ENCODE measurements at places on chromosomes 1 and 21. TPM values are rescaled to one million over a fixed set of nuclear protein-coding genes. Genes with fewer than 3 reads are reported as not detected.
A peak's percentile ranks its signal among the peaks of the same experiment; 100 is the strongest.

GRCh38 chr1:152758636-152759035, 811 bp downstream of the KPRP start:
- H3K4me1 ChIP-seq: no peaks in the 10 kb centered on the region
- no peaks in the 10 kb centered on the region for H3K36me3 ChIP-seq
- H3K27me3 ChIP-seq: no peaks in the 10 kb centered on the region
- no peak overlapping the region for H3K27ac ChIP-seq
- H3K4me3 ChIP-seq: no peak overlapping the region

Gene TLCD4
- total RNA-seq: 0.99 TPM

DNA sequence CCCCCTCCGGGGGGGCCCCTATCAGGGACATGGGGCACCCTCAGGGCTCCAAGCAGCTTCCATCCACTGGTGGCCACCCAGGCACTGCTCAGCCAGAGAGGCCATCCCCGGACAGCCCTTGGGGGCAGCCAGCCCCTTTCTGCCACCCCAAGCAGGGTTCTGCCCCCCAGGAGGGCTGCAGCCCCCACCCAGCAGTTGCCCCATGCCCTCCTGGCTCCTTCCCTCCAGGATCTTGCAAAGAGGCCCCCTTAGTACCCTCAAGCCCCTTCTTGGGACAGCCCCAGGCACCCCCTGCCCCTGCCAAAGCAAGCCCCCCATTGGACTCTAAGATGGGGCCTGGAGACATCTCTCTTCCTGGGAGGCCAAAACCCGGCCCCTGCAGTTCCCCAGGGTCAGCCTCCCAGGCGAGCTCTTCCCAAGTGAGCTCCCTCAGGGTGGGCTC, 34.9 kb downstream of the TRIM11 start:
- no peak for DNase-seq
- H3K4me1 ChIP-seq: no peaks in the 10 kb centered on the region
- H3K36me3 ChIP-seq: no peaks in the 10 kb centered on the region
- no peaks in the 10 kb centered on the region for H3K27me3 ChIP-seq

DNA sequence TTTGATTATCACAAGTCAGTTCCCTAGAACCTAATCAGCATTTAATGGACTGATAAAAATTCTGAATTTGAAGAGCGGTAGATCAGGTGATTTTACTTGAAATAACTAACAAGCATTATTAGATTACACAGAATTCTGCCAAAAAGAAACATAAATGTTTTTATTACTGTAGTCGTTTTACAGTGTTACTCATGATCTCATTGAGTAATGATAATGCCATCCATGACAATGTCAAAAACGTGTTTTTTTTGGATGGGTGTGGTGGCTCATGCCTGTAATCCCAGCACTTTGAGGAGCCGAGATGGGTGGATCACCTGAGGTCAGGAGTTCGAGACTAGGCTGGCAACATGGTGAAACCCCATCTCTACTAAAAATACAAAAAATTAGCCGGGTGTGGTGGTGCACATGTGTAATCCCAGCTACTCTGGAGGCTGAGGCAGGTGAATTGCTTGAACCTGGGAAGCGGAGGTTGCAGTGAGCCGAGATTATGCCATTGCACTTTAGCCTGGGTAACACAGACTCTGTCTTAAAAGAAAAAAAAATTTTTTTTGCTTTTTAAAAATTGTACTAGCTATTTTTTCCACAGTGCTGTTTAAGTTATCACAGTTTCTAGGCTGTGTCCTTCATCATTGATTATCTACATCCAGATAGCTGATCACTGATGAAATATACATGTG, 56.6 kb downstream of the LAMC1 start:
- H3K4me1 ChIP-seq: peaks cover 18% of the 10 kb centered on the region
- peak overlapping the region; percentile 9 for H3K27ac ChIP-seq
- no peaks in the 10 kb centered on the region for H3K36me3 ChIP-seq
- H3K27me3 ChIP-seq: no peaks in the 10 kb centered on the region
- DNase-seq: no peak

- H3K27me3 ChIP-seq: no peaks in the 10 kb centered on the region
- no peak overlapping the region for H3K27ac ChIP-seq
- no peaks in the 10 kb centered on the region for H3K4me1 ChIP-seq
- H3K36me3 ChIP-seq: no peaks in the 10 kb centered on the region
- H3K4me3 ChIP-seq: no peak overlapping the region
These were observed 78.3 kb downstream of the NCAM2 start for GRCh38 chr21:21076491-21076890.

DNA sequence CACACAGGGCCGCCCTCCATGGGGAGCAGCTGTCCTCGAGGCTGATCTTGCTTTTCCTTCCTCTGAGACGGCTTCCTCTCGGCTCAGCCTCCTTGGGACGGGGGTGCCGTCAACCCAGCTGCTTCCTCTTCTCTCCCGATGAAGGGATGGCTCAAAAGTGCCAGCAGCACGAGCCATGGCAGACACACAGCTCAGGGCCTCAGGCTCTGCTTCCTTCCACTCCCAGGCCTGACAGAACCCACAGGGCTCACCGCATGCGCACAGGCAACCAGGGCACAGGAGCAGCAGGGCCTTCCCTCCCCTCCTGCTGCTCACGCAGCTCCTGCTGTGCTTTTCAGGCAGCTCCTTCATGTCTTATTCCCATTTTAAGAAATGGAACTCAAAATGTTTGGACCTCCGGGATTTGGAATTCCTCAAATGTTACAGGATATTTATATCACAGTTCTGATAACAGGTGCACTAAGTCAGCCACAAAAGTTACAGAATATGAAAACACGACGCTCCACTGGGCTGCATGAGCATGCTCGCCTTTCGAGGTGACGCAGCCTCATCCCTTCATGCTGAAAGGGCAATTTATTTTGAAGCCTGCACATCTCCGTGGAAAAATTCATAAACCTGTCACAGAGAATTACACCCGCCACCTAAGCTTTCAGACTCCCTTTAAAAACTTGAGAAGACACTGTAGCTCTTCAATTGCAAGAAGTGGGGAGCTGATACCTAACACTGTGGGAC, 84.4 kb downstream of the HSF2BP start:
- no peak overlapping the region for H3K27ac ChIP-seq
- no peaks in the 10 kb centered on the region for H3K27me3 ChIP-seq
- H3K4me1 ChIP-seq: no peaks in the 10 kb centered on the region
- H3K4me3 ChIP-seq: no peak overlapping the region
- H3K36me3 ChIP-seq: no peaks in the 10 kb centered on the region
- no peak for DNase-seq

- H3K4me3 ChIP-seq: no peak overlapping the region
- no peaks in the 10 kb centered on the region for H3K36me3 ChIP-seq
These were observed 83.2 kb upstream of the DNAH14 start for GRCh38 chr1:224846119-224846907.

- H3K4me1 ChIP-seq: peaks cover 13% of the 10 kb centered on the region
- no peak overlapping the region for H3K4me3 ChIP-seq
- H3K36me3 ChIP-seq: peaks cover 22% of the 10 kb centered on the region
- no peaks in the 10 kb centered on the region for H3K27me3 ChIP-seq
- H3K27ac ChIP-seq: no peak overlapping the region
These were observed 8.3 kb upstream of the MIIP start for GRCh38 chr1:12010746-12011570.

DNA sequence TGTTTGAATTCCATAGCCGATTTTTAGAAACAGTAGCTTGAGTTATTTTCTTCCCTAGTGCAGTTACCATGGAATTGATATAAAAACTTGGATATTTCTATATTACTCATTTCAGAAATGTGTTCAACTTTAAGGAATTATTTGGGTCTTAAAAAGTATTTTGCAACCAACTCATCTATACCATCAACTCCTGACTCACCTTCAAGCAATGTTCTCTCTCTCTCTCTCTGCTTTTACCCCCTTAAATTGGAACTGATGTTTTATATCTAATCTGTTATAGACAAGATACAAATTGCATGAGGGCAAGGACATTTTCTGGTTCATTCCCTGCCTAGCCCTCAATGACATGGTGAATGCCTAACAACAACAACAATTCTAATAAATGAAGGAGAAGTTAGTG, 214.7 kb upstream of the NRIP1 start:
- H3K27me3 ChIP-seq: no peaks in the 10 kb centered on the region
- no peak overlapping the region for H3K4me3 ChIP-seq
- no peaks in the 10 kb centered on the region for H3K4me1 ChIP-seq
- H3K27ac ChIP-seq: no peak overlapping the region
- H3K36me3 ChIP-seq: no peaks in the 10 kb centered on the region
- DNase-seq: no peak

DNA sequence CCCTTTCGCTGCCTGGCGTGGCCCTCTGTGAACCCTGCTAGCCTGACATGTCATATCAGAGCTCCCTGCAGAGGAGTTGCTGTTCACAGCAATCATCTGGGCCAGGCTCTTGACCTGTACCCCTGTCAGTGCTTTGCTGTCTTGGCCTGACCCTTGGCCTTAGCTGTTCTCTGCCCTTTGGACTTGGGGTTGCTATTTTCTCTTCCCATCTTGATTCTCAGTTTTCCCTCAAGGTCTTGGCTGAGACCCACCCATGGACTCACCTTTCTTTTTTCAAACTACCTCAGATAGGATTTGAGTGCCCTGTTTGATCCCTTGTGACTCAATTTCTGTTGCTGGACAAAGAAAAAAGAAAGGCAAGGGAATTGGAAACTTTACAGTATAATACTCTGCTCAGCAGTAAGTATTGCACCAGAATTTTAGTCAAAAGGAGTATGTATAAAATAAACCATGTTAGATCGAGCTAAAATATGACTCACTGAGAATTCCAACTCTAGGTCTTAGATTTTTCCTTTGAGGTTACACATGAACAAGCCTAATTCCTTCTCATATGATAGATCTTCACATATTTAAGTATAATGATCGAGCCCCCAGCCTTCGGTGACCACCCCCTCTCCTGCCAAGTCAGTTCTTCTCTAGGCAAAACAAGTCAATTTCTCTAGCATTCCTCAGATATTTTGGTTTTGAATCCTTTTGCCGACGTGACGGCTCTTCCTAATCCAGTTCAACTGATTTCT, 110.5 kb downstream of the NGF start:
- peaks cover 25% of the 10 kb centered on the region for H3K4me1 ChIP-seq
- no peaks in the 10 kb centered on the region for H3K27me3 ChIP-seq
- H3K27ac ChIP-seq: peak overlapping the region; percentile 49

- no peak overlapping the region for H3K27ac ChIP-seq
- H3K4me3 ChIP-seq: no peak overlapping the region
- no peak for DNase-seq
- no peaks in the 10 kb centered on the region for H3K27me3 ChIP-seq
These were observed 42.8 kb upstream of the ARTN start for GRCh38 chr1:43890815-43891214.

Gene TNFRSF25
- 18.8 TPM for total RNA-seq

DNA sequence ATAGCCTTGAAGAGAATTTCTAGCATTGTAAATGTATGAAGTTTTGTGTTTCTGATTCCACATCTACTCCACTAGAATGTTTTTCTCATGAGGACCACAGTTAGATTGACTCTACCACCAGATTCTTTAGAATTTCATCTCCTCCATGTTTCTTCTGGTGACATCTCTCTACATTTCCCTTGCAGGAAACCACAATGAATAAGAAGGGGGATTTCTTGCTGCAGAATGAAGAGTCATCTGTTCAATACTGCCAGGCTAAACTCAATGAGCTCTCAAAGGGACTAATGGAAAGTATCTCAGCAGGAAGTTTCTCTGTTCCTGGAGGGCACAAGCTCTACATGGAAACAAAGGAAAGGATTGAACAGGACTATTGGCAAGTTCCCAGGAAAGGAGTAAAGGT, 18.6 kb downstream of the GBP6 start:
- no peaks in the 10 kb centered on the region for H3K27me3 ChIP-seq
- no peak for DNase-seq
- no peak overlapping the region for H3K4me3 ChIP-seq
- H3K36me3 ChIP-seq: no peaks in the 10 kb centered on the region
- no peaks in the 10 kb centered on the region for H3K4me1 ChIP-seq

DNA sequence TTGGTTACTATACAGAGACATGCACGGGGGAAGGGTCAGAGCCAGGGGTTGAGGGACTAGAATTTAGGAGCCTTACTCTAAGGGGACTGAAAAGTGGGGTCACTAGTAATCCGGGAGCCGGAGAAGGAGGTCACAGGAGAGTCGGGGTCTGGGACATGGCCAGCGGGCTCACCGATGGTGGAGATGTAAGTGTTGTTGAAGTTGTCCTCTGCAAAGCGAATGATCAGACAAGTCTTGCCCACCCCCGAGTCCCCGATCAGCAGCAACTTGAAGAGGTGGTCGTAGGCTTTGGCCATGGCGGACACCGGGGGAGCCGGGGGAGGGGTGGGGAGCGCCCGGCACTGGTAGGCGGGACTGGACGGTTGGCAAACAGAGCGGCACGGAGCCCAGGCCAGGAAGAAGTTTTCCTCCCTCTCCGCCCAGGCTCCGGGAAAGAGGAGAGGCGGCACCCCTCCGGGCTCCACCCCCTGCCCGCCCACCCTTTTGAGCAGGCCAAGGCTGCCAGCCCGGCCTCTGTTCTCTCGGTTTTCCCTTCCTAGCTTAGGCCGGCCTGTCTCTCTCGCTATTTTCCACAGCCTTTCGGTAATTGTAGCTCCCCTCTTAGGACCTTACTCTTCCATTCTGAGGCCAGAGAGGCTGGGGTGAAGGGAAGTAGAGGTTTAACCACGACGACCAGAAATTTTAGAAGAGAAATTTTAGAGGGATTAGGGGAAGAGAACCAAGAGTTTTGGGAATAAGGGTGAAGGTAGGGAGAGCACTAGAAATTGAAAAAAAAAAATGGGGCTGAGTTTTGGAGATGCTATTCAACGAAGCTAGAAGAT, at the start of gene RAB13:
RAB13 (minus strand) TSS at position 399 of the 821 bp plus-strand sequence; CDS start at position 296, 103 bp downstream.
- peak within 1 kb of the TSS; percentile 100 for H3K4me3 ChIP-seq
- H3K27ac ChIP-seq: peak within 1 kb of the TSS; percentile 88
- peak; percentile 63 for DNase-seq
- H3K27me3 ChIP-seq: no peaks in the 10 kb centered on the region

Gene DNASE2B
- not detected for total RNA-seq

DNA sequence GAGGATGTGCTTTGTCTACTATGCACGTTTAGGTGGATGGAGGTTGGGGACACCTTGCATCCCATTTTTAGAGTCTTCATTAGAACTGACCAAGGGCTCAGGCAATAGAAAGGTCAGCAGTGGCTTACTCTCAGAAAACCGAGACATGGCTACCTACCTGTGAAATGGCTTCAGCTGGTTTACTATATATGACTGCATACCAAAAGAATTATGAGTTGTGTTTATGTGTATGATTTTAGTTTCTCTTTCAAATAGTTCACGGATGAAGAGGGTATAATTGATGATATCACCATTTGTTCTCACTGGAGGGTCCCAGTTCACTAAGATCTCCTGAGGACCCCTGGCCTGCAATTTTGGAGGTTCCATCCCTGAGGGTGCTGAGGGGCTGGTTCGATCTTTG, 106.8 kb downstream of the KCTD3 start:
- H3K4me1 ChIP-seq: peaks cover 7% of the 10 kb centered on the region
- DNase-seq: no peak
- H3K27ac ChIP-seq: no peak overlapping the region
- H3K27me3 ChIP-seq: no peaks in the 10 kb centered on the region

DNA sequence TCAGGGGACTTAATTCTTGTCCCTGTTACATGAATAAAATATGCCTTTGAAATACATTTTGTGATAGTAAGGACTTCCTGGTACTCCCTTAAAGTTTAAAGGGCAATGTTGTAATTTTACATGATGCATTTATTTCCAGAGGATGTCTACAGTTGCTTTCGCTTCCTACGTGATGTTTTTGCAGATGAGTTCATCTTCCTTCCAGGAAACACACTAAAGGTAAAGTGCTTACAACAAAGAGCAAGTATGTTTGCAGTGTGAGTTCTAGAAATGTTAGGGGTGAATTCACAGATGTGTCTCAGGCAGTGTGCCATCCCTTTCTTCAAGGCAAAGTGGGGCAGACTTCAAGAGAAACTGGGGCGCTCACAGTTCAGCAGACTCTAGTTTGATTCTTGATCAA, 31.2 kb downstream of the GNPAT start:
- no peak overlapping the region for H3K4me3 ChIP-seq
- no peaks in the 10 kb centered on the region for H3K27me3 ChIP-seq
- H3K27ac ChIP-seq: no peak overlapping the region
- H3K4me1 ChIP-seq: peaks cover 3% of the 10 kb centered on the region
- DNase-seq: no peak
- H3K36me3 ChIP-seq: peaks cover 30% of the 10 kb centered on the region
